ENCODE measurements at places on chromosomes 13 and 19.

DNA sequence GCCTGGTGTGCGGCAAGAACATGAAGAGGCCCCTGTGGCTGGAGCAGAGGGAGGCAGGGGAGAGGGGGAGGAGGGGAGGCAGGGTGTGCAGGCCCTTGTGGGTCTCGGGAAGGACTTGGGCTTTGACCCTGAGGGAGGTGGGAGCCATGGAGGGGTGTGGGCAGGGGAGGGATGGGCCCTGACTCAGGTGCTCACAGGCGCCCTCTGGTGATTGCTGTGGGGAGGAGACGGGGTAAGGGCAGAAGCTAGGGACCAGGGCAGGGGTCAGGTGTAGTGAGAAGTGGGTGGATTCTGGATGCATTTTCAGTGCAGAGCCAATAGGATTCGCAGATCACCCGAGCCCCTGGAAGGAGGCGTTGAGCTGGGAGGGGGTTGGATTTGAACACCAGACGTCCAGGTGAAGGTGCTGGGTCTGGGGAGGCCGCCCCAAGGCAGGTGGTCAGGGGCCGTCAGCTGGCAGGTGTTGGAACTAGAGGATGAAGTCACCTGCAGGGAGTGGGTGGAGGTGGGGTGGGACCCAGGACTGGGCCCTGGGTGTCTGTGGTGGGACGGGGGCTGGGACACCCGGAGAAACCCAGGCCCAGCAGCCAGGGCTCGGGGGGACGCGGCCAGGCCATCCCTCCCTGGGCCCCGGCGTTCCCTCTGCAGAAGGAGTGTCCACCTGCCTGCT, 185.4 kb downstream of the KDM4B start:
- peak; percentile 59 for DNase-seq

DNA sequence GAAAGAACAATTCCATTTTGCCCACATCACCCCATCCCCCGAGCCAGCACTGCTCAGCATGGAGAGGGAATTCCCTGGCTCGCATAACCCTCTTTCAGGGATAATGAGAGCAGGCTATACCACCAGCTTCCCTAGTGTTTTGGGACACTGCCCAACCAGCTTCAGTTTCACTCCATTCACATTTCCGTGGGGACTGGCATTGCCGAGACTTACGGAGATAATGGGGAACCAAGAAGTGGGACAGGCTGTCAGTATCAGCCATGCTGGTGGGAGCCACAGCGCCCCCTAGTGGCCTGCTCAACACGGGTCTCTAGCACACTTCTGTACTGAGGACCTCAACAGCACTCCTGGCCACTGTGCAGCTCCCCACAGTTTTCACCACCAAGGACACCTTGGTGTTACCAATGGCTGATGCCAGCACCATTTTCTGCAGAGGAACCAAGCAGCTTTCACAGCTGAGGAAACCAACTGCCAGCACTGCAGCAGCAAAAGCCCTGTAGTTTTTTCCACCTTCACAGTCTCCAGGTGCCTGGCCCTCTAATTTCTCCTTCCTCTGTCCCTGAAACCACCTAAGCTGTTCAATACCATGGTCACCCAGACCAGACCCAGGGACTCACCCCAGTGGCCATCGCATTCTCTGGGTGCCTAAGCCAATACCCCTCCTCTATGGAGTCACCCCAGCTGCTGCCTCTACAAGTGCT, 23.7 kb downstream of the SLC6A16 start:
- DNase-seq = peak; percentile 78

DNA sequence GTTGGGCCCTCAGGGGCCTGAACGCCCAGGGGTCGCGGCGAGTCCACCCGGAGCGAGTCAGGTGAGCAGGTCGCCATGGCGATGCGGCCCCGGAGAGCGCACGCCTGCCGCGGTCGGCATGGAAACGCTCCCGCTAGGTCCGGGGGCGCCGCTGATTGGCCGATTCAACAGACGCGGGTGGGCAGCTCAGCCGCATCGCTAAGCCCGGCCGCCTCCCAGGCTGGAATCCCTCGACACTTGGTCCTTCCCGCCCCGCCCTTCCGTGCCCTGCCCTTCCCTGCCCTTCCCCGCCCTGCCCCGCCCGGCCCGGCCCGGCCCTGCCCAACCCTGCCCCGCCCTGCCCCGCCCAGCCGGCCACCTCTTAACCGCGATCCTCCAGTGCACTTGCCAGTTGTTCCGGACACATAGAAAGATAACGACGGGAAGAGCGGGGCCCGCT, at the start of gene CCNA1:
CCNA1 (plus strand) TSS at position 390 of the 439 bp plus-strand sequence. CDS start 562 bp downstream, outside the sequence.
- no peak for DNase-seq

- DNase-seq = no peak
These were observed 359.4 kb downstream of the FGF9 start for GRCh38 chr13:22030321-22030720.

DNA sequence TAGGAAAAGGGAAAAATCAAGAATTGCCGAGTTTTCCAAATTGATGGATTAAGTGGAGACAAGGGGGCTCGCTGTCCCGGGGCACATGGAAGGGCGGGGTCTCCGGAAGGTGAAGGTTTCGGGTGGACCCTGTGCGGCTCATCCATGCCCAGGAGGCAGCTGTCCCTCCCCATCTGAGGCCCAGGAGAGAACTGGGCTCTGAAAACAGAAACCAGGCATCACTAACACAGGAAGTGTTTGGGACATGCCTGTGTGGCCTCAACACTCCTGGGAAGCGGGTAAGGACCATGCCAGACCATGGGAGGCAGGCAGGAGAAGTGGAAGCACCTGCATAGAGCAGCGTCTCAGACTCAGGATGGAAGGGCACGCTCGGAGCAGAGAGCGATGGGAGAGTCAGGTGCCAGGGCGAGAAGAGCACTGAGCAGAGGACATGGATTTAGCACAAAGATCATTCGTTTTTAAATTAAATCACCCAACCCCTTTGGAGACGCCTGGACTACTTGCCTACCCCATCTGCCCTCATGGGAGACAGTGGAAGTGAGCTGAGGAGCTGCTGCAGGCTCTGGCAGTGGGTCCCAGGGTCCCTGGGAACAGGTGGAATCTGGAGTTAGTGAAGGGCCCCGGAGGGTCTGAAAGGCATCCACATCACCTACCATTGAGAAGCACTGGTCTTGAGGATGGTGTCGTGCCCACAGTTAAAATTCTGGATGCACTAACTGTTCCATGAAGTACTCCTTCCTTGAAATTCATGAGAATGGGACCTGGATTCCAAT, 183.2 kb upstream of the SOX1 start:
- DNase-seq = no peak

GRCh38 chr13:59088716-59089115, 1075.0 kb downstream of the DIAPH3 start:
- no peak for DNase-seq

DNA sequence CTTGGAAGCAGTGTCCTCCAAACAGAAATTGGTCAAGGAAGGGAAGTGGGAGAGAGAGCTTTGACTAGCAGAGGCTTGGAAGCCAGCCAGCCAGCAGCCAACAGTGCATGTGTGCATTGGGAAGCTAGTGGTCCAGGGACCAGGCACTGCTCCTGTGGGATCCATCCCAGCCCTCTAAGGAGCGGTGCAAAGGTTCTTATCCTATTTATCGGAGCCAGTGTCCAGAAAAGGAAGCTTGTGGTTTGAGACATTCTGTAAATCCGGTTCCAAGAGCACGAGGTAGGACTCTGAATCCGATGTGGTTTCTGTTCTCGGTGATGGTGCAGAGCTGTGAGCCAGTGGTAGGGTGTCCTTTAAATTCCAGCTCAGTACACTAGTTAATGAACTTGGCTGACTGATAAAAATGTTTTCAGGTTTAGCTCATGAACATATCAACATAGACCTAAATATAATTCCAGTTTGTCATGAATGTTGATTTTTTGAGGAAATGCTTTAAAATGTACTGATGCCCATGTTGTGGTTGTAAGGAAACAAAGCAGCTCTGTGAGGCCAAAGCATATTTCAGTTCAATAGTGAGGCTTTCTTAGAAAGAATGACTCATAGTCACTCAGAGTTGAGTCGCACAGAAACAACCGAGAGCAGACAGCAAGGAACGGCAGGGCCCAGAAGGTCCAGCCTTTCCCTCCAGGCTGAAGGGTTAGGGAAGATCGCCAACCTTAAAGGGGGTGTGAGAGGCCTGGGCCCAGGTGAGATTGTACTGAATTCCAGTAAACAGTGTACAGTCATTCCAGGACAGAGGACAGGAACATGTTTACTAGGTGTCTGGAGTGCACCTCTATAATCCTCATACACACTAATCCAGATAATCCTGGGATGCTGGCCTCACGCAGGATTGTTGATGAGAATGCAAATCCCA, 21.5 kb upstream of the GARRE1 start:
- DNase-seq = peak; percentile 77

- no peak for DNase-seq
These were observed 548.5 kb upstream of the SLC10A2 start for GRCh38 chr13:103614761-103615160.

DNA sequence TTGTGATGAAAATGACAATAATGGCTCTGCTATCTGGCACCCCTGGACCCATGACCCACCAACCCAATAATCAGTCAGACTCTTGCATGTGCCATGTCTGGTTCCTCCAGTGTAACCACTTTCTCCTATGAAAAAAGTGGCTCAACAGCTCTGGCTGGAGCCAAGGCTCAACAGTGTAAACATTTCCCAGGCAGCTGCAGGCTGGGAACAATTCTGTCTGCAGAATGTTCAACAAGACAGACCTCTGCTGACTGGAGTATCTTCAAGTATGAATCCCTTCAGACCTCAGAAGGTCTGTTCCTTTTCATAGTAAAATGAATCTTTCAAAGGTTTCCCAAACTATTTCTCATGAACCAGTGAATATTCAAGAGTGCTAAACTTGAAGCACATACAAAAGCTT, 410.1 kb upstream of the HTR2A start:
- no peak for DNase-seq

DNA sequence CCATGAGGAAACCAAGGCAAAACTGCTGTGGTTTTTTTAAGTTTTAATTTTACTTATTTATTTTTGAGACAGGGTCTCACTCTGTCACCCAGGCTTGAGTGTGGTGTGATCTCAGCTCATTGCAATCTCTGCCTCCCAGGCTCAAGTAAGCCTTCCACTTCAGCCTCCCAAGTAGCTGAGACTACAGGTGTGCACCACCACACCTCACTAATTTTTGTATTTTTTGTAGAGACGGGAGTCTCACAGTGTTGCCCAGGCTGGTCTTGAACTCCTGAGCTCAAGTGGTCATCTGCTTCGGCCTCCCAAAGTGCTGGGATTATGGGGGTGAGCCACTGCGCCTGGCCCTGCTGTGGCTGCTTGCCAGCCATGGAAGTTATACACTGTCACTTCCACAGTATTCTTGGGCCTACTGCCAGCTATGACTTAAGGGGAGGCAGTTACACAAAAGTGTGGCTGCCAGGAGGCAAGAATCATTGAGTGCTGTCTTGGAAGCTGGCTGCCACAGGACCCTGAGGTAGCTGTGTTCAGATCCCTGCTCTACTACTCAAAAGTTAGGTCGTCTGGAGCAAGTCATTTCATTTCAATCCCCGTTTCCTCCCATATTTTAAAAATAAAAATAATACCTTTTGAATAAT, 12.7 kb downstream of the FARP1 start:
- DNase-seq = no peak

DNA sequence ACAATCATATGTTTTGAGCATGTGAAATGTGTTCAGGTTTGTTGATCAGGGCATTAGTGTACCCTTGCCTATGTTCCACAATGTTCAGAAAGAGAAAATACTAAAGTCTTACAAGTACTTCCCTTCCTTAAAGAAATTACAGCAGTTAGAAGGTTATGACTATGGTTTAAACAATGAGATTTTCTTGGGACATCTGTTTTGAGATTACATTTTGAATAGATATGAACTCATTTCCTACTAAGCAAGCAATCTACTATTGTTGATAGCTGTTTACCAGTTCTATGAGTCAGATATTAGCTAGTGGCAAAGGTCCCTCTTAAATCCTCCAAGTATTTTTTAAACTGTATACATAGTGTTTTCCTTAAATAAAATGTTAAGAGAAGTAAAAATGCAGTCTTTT, 241.3 kb downstream of the DACH1 start:
- DNase-seq = no peak

GRCh38 chr19:40191836-40192646, 815 bp downstream of the MAP3K10 start:
- no peak for DNase-seq

DNA sequence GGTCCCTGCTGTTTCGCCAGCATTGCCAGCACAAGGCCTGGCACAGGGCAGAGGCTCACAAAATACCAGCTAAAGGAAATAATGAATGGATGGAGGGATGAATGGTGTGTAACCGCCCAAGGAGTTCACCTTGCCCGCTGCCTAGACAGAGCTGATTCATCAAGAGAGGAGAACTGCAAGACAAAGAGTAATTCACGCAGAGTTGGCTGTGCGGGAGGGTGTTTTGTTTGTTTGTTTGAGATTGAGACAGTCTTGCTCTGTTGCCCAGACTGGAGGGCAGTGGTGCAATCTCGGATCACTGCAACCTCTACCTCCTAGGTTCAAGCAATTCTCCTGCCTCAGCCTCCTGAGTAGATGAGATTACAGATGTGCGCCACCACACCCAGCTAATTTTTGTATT, 3.0 kb downstream of the OPA3 start:
- DNase-seq = no peak

DNA sequence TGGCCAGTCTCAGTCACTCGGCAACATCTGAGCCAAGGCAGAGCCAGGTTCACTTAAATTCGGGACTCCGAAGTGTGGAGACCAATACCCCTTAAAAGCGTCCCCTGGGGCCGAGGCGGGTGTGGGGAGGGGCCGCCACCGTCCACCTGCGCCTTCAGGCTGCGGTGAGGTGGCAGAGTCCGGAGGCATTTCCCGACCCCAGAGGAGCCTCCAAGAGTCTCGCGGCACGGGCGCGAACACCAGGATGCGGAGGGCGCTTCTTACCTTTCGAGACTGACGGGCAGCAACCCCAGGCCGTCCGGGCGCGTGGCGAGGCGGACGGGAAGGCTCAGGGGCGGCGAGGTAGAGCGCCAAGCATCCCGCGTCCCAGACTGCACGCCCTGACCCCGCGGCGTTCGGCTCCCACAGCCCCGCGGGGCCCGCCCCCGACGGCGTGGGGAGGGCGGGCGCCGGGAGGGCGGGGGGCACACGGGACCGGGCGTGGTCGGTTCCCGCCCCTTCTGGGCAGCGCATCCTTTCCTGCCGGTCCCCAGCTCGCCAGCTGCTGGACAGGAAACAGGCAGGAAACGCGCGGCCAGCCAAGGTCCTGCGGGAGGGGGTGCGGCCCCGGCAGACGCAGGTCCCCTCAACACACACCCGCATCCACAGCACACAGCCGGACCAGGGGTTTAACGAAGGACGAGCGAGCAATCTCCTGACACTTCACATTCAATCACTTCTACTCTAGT, at the start of gene THSD1:
THSD1 (minus strand) TSS at position 406 of the 728 bp plus-strand sequence. CDS start 3,572 bp downstream, outside the sequence.
- DNase-seq = no peak

GRCh38 chr19:49999371-50000010, 25.7 kb downstream of the VRK3 start:
- DNase-seq = no peak

GRCh38 chr19:35320065-35320713, 8.8 kb upstream of the CD22 start:
- no peak for DNase-seq

- no peak for DNase-seq
These were observed 17.3 kb upstream of the ERCC1 start for GRCh38 chr19:45440873-45441654.

Measured in ascending aorta (tissue), 2 donors.